ENCODE measurements at places on chromosomes 16 and 17.

DNA sequence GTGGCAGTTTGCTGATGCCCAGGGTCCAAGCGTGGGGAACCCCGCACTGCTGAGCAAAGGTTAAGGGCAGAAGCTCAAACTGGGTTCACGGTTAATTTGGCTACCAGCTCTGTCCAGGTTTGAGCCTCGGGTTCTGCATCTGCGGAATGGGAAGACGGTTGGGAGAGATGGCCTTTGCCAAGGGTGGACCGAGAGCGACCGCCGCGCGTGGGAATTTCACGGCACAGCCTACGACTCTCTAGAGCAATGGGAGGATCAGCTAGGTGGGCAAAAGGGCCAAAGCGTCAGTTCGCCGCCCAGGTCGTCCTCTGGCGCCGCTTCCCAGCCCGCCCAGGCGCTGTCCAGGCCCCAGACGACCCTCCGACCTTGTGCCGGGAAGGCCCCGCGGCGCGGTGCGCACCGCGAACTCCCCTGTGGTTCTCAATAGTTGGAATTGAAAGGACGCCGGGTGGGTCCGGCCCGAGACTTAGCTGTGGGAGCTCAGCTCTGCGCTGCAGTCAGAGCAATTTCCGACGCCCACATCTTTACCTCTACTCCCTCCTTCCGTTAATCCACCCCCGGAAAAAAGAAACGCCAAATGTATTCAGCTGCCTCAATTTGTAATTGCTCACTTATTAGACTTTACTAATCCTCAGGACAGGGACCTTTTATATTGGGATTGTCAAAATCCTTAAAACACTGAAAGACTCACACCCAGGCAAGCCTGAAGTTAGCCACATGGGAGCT is 2.5 kb upstream of the HS3ST3B1 start:
- DNase-seq: no peak

DNA sequence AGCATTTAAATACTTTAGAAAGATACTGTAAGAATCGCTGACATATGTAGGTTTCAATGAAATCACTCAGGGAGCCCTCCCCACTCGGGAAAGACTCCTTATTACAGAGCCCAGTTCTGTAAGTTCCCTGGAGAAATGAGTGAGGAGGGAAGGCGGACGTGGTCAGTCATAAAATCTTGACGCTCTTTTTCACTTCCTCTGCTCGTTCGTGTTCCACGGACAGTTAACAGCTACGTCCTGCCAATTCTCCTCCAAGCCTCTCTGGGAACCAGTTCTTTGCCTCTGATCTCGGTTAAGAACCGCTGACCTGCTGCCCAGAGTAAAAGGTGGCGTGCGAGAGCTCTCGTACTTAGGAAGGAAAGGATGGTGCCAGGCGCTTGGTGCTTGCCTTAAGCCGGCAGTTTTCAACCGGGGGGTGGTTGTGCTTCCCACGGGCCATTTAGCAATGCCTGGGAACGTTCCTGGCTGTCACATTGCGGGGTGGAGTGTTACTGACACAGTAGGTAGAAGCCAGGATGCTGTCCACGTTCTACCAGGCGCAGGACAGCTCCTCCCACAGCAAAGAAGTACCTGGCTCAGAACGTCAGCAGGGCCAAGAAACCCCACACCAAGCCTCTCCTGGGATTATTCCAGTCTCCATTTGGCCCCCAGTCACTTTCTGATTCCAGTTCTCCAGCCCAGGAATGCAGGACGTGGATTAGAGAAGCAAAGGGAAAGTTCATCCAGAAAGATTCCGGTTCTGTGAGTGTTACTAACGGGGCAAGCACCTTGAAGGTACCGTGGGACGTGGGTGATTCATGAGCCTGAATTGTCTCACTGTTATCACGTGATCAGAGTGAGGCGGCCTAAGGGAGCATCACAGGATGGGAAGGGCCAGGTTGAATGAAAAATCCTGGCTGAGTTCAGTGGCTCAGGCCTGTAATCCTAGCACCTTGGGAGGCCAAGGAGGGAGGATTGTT is 87.7 kb downstream of the MRM3 start:
- DNase-seq: no peak

DNA sequence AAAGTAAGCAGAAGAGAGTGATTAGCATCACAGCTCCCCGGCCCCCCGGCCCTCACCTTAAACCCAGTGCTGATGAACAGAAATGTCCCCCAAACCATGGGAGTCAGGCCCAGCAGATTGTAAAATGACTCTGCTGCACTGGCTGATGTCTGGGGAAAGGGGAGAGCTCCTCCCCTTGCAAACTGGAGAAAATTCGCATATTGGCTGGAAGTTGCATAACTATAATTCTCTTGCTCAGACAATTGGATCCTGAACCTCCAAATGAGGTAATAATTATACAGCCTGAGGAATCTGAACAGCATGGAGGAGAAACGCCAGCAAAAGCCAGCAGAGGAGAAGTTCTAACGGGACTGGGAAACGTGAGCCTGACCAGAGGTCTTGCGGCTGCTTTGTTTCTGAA is 109.7 kb downstream of the C16orf95 start:
- no peak for DNase-seq

- no peak for DNase-seq
Observed at GRCh38 chr17:79815836-79816461, 19.1 kb upstream of the CBX8 start.

GRCh38 chr16:23901178-23902033 is 65.6 kb downstream of the PRKCB start:
- DNase-seq: no peak

DNA sequence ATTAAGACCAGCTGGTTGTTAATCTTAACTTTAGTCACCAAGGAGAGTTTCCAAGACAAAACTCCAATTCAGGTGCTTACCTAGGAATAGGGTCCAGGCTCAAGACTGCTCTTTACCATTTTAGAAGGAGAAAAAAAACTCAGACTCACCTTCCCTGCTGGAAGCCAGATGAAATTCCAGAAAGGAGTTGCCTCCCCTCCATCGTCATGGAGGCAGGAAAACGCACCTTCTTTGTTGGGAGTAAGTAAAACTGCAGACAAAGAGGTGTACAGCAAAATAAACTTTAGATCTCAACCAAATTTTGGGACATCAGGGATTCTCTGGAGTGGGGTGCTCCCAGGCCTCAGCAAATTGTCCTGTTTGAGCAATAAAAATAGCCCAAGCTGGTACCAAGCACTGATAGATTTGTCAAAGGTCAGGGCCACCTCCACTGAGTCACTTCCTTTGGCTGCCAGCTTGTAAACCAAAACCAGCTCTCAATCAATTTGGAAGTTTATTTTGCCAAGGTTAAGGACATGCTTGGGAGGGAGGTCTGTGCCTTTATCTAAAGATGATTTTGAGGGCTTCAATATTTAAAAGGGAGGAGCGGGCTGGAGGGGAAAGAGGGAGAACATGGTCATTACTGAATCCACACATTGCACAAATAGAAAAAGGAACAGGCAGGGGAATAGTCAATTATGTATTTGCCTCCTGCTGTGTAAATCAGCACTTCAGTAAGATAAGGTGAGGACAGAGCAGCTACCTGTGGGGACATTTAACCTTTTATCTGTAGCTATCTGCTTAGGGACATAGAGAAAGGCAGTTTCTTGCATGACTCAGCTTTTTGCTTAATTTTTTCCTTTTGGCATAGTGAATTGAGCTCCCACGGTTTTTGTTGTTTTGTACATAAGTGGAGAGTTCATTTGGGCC is 1.5 kb upstream of the ALDH3A2 start:
- no peak for DNase-seq

DNA sequence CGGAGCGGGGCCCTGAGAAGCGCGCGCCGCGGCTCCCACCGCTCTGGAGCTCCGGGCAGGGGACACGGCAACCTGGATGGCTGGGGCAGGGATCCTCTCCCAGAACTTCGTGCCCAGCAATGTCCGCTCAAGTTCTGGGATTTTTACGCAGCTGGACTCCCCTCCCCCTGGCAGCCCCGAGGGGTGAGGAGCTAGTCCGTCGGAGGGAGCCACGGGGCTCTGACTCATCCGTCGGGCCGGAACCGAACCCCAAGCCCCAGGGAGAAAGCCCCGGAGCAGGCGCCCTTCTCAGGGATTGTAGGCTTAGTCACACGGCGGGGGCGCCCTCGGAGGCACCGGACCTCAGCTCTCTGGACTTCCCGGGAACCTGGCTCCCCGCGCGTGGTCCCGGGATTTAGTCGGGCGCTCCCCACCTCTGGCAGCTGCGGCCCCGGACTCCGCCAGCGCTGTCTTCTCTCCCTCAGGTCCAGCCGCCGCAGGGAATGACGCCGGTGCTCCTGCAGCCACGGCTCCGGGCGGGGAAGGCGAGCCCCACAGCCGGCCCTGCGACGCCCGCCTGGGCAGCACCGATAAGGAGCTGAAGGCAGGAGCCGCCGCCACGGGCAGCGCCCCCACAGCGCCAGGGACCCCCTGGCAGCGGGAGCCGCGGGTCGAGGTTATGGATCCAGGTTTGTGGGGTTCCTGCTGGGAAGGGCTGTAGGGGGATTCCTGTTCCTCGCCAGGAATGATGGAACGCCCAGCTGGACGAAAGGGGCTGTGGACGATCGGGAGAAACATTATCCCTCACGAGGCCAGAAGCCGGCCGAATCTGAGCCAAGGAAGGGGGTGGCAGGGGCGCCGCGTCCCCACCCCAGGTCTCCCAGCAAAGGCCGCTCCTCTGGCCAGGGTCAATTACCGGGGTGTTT is 830 bp downstream of the SPHK1 start:
- DNase-seq: peak; percentile 58

- DNase-seq: no peak
Observed at GRCh38 chr17:72121164-72122009, 567 bp downstream of the SOX9 start.

DNA sequence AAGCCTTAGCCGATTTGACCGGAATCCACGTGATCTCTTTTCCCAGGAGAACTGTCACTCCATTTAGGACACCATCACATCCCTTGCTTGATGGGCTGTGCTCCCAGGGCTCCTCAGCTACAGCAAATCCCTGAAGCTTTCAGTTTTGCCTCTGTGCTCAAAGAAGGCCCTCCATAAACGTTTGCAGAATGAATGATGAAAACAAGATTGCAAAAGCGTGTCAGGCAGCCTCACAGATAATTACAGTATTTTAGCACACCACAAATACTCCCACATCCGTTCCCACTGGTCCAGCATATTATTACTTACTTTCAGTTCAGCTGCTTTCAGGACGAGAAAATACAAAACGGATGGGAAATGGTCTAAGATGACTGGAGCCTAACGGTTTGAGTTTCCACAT is 84.6 kb downstream of the USP31 start:
- DNase-seq: no peak

- DNase-seq: no peak
Observed at GRCh38 chr17:51032850-51033249, 87.8 kb downstream of the SPAG9 start.

Data from HuH-7 (cell line).